Mesenteric fat pad (tissue), 1 donor: ENCODE measurements at places on chromosomes 4 and X.

DNA sequence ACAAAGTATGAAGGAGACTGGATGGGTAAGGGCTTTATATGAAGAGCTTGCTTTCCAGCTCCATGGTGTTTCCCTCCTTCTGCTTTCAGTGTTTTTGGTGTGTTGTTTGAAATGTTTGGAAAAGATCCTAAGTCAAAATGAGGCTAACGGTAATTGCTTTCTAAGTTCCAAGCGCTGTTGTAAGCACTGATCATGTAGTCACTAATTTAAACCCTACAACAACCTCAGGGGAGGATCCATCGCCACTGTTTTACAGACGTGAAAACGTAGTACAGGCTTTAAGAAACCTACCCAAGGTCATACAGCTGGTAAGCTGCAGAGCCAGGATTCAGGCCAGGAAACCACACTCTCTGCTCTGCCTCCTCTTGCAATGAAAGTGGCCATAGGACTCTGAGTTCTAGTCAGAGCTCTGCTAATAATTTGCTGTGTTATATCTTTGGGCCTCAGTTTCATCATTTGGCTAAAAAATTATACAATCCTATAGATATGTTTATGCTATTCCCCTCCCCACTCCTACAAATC lies 102.9 kb upstream of the PGRMC2 start:
- DNase-seq, result no peak

DNA sequence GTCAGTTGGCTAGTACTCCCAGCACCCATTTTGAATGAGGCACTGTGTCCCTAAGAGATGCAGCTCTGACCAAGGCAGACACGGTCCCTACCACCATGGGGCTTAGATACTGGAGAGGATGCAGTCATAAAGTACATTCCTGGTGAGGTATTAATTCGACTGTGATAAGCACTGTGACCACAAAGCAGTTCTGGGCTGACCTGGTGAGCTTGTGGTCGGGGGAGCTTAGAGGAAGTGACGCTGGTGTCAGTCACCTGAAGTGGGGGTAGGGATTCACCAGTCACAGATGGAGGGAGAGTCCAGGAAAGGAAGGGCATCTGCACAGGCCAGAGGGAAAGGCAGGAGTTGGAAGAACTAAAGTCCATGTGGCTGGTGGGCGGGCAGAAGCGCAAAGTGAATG lies 15.8 kb upstream of the CLTRN start:
- DNase-seq, result no peak

GRCh38 chr4:99960648-99961047 lies 10.6 kb upstream of the H2AZ1 start:
- DNase-seq, result no peak

- no peak for DNase-seq
These were observed 65.7 kb upstream of the STX18 start for GRCh38 chr4:4607336-4608213.

DNA sequence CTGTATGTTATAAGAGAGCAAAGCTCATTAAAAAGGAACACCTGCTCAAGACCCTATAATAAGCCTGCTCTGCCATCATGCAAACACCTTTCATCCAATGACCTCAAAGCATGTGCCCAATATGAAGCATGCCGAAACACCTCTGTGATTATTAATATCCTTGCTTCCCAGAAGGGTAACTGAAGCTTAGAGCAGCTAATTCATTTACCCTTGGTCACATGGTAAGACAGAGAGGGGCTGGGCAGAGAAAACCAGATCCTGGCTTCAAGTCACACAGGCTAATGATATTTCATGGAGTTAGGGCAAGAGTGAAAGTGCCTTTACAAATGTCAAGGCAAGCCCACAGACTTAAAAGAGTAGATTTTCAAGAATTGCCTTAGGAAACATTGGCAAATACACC lies 5.6 kb downstream of the AMOT start:
- no peak for DNase-seq
